ENCODE measurements at places on chromosomes 7 and 10.

DNA sequence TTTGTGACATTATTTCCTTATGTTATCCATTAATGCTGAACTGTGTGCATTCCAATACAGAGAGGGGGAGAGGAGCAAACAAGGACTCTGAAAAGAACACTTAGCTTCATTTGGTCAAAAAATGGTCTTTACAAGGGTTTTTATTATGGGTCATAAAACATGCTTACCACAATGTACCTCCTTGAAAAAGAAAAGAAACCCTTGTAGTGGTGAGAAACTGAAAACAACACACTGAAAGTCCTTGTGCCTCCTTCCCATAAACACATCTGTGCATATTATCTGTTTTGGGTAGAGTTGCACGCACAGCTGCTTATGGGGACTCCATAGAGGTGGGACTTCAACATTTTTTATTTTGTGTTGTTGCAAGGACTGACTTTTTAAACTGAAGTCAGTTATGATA is 98.7 kb downstream of the CDK6 start:
- H3K36me3 ChIP-seq, result peaks cover 18% of the 10 kb centered on the region
- H3K27ac ChIP-seq, result no peak overlapping the region
- peaks cover 39% of the 10 kb centered on the region for H3K4me1 ChIP-seq
- no peak for DNase-seq
- no peak overlapping the region for H3K4me3 ChIP-seq

- H3K4me1 ChIP-seq, result peaks cover 56% of the 10 kb centered on the region
- peak overlapping the region; percentile 94 for H3K27ac ChIP-seq
- H3K4me3 ChIP-seq, result no peak overlapping the region
Observed at GRCh38 chr7:6385909-6386560, 61.7 kb downstream of the DAGLB start.

- H3K36me3 ChIP-seq, result no peaks in the 10 kb centered on the region
- no peaks in the 10 kb centered on the region for H3K27me3 ChIP-seq
- H3K4me1 ChIP-seq, result no peaks in the 10 kb centered on the region
- DNase-seq, result no peak
Observed at GRCh38 chr10:43912469-43912868, 263.8 kb upstream of the ZNF32 start.

DNA sequence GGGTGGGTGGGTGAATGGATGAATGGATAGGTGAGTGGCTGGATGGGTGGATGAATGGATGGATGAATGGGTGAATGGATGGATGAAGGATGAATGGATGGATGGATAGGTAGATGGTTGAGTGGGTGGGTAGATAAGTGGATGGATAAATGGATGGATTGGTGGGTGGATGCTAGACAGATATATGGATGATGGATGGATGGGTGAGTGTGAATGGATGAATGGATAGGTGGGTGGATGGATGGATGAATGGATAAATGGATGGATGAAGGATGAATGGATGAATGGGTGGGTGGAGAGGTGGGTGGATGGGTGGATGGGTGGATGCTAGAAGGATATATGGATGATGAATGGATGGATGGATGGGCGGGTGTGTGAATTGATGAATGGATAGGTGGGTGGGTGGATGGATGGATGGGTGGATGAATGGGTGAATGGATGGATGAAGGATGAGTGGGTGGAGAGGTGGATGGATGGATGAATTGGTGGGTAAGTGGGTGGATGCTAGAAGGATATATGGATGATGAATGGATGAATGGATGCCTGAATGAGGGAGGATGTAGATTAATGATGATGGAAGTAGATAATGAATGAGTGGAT is 20.4 kb downstream of the ELFN1 start:
- no peaks in the 10 kb centered on the region for H3K4me1 ChIP-seq
- no peak overlapping the region for H3K27ac ChIP-seq
- H3K27me3 ChIP-seq, result no peaks in the 10 kb centered on the region
- H3K4me3 ChIP-seq, result no peak overlapping the region
- no peaks in the 10 kb centered on the region for H3K36me3 ChIP-seq

DNA sequence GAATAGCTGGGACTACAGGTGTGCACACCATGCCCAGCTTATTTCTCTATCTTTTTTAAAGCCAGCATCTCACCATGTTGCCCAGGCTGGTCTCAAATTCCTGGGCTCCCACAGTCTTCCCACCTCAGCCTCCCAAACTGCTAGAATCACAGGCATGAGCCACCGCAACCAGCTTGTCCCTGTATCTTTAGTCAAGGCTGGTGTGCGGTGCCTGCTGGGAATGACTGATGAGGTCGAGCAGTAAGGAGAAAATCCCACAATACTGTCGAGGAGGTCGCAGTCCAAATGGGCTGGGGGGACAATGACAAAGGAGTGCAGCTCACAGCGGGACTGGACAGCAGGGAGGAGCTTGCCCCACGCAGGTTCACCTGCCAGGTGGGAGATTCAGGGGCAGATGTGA is 50.2 kb upstream of the CALN1 start:
- no peak overlapping the region for H3K4me3 ChIP-seq
- H3K36me3 ChIP-seq, result no peaks in the 10 kb centered on the region
- H3K4me1 ChIP-seq, result no peaks in the 10 kb centered on the region
- H3K27ac ChIP-seq, result no peak overlapping the region
- DNase-seq, result no peak

DNA sequence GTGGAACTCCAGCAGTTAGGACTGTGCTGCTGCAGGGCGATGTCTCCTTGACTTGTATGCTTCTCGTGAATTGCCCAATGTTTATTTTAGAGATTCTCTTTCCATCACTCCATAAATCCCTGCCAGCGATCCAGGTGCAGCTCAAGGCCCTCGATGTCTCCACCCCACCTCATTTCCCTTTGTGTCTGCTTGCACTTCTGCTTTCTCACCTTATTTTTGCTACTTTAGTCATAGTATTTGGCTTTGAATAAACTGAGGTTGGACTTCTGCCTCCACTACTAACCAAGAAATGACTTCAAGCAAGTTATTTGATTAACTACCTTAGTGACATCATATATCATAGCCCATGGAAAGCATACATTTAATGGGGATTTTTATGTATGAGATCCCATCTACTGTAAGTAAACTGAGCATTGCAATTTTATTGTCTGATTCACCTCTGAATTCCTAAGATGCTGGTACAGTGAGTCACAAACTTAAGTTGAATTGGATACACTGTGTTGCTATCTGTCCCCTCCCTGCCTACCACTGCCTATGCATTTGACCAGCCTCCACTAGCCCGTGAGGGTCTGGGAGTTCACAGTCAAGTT is 255.8 kb downstream of the ABCA13 start:
- no peaks in the 10 kb centered on the region for H3K36me3 ChIP-seq
- no peaks in the 10 kb centered on the region for H3K27me3 ChIP-seq
- peaks cover 32% of the 10 kb centered on the region for H3K4me1 ChIP-seq
- peak; percentile 74 for DNase-seq
- H3K4me3 ChIP-seq, result no peak overlapping the region

DNA sequence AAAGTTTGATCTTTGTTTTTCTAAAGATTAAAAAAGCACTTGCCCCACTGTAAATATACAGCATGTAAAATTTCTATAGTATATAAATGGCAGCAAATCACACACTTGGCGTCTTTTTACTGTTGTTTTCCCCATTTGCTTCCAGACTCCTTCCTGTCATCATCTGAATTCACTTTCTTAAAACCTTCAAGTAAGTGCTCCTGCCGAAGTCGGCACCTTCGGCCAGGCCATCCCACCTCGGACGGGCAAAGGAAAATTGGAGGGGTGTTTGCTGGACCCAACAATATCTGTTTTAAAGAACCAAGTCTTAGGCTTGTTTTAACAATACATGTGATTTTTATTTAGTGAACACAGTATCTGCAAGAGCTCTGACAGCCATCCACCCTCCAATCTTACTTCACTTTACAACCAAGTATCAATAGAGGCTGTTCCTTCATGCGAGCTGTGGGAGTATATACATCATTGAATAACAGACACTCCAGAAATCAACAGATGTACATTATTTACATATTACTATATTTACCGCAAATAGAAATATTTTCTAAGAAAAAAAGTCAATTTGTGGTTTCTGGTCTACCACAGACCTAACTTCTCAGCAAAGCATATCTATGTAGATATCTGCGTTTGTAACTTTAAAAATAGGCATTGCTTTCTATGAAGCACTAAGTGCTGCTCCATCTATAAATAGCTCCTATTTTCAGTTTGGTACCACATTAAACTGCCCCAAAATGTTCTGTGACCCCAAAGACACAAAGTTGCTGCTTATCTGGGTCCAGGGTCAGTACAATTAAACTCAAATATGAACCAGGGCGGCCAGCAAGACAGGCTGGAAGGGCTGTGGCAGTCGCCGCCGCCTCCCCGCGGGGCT is 110.7 kb downstream of the CYTH3 start:
- no peaks in the 10 kb centered on the region for H3K4me1 ChIP-seq
- no peak for DNase-seq
- no peaks in the 10 kb centered on the region for H3K27me3 ChIP-seq
- no peak overlapping the region for H3K27ac ChIP-seq
- peaks cover 72% of the 10 kb centered on the region for H3K36me3 ChIP-seq

GRCh38 chr7:37832194-37832593 is 16.2 kb upstream of the NME8 start:
- peak; percentile 72 for DNase-seq
- H3K4me1 ChIP-seq, result no peaks in the 10 kb centered on the region
- no peak overlapping the region for H3K4me3 ChIP-seq
- H3K27ac ChIP-seq, result no peak overlapping the region
- H3K27me3 ChIP-seq, result no peaks in the 10 kb centered on the region

DNA sequence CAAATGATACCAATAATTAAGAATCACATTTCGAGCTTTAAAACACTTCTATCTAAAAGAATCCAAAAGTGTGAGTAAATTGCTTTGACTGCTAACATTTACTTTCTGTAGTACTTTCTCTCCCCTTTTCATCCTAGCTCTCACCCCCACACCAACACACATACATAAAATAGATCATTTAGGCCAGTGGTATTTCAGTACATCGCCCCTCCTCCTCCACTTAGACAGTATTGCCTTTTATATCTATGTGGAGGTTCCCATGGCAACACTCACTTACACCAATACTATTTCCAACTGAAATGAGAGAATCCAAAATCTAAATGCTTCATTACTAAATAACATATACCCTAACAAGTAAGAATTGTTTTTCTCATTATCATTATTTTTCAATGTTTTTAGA is 58.9 kb downstream of the HIBADH start:
- H3K4me3 ChIP-seq, result no peak overlapping the region
- no peak overlapping the region for H3K27ac ChIP-seq
- no peaks in the 10 kb centered on the region for H3K27me3 ChIP-seq
- H3K4me1 ChIP-seq, result peaks cover 32% of the 10 kb centered on the region

DNA sequence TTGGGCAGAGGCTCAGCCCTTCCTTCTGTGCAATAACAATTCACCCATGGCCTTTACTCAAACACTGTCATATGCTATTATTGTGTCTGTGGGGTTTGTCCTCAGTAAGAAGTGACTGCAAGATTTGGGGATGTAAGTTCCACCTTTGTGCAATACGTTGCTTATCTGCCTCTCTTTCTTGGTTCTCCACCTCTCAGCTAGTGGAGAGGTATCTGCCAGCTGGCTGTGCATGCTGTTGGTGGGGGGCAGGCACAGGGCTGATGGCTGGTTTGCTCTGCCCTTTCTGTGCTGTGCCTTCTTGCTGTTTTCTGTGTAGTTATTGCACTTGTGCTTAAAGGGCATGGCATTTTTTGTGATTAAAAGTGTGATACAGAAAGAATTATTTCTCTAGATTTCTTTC is 36.2 kb downstream of the CNNM1 start:
- no peak overlapping the region for H3K27ac ChIP-seq
- H3K4me1 ChIP-seq, result no peaks in the 10 kb centered on the region
- H3K4me3 ChIP-seq, result no peak overlapping the region
- H3K27me3 ChIP-seq, result no peaks in the 10 kb centered on the region

DNA sequence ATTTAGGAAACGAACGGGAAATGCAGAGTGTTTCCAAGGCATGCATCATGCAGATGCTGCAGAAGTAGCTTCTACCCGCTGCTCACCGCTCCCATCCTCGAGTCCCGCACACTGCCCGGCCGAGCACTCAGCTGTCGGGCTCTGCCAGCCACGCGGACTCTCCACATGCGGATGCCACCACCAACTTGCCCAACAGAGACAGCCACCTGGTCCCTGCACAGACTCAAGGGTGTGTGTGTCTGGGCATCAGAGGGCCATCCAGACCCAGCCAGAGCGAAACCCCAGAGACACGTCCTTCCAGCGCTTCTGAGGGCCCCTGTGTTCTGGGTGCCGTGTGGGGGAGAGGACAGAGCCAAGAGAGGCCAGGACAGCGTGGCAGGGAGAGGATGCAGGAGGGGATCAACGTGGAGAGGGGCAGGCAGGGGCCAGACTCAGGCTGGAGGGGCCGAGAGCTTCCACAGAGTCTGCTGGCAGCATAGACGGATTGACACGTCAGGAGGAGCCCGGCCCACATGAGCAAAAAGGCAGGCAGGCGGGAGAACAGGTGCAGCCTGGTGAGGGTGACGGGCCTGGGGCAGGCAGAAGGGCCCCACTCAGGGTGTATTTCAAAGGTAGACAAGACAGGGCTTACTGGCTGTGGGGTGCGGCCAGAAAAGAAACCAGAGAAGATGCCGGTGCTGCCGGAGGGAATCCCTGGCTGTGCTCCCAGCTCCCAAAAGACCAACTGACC is 18.3 kb downstream of the GPER1 start:
- no peaks in the 10 kb centered on the region for H3K4me1 ChIP-seq
- H3K27ac ChIP-seq, result no peak overlapping the region
- no peaks in the 10 kb centered on the region for H3K36me3 ChIP-seq
- H3K4me3 ChIP-seq, result no peak overlapping the region
- H3K27me3 ChIP-seq, result no peaks in the 10 kb centered on the region
- DNase-seq, result peak; percentile 65

- H3K4me1 ChIP-seq, result no peaks in the 10 kb centered on the region
- H3K27me3 ChIP-seq, result peaks cover 59% of the 10 kb centered on the region
- H3K27ac ChIP-seq, result no peak within 1 kb of the TSS
Observed at GRCh38 chr7:150800581-150801241, at the start of gene TMEM176A. TMEM176A (plus strand) TSS chr7:150800769; CDS start chr7:150801551, 782 bp downstream.

DNA sequence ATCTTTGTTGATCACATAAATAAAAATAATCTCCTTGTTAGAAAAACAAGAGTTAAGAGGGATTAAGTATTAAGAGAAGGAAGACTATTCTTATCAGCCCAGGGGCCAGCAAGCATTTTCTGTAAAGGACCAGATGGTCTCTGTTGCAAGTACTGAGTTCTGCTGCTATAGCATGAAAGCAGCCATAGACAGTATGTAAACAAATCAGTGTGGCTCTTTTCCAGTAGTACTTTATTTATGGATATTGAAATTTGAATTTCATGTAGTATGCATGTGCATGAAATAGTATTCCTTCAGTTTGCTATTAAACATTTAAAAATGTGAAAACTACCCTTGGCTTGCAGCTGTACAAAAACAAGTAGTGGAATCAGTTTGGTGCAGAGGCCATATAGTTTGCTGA is 81.7 kb downstream of the STK31 start:
- no peaks in the 10 kb centered on the region for H3K4me1 ChIP-seq
- no peak overlapping the region for H3K4me3 ChIP-seq
- no peaks in the 10 kb centered on the region for H3K36me3 ChIP-seq
- peaks cover 4% of the 10 kb centered on the region for H3K27me3 ChIP-seq

- H3K27ac ChIP-seq, result no peak overlapping the region
- DNase-seq, result no peak
- peaks cover 4% of the 10 kb centered on the region for H3K4me1 ChIP-seq
- H3K27me3 ChIP-seq, result no peaks in the 10 kb centered on the region
- H3K36me3 ChIP-seq, result no peaks in the 10 kb centered on the region
Observed at GRCh38 chr10:93576888-93577287, 10.4 kb downstream of the FFAR4 start.

All from RWPE2 (cell line).